ENCODE measurements at places on chromosomes 4 and X.
A peak's percentile ranks its signal among the peaks of the same experiment; 100 is the strongest.

DNA sequence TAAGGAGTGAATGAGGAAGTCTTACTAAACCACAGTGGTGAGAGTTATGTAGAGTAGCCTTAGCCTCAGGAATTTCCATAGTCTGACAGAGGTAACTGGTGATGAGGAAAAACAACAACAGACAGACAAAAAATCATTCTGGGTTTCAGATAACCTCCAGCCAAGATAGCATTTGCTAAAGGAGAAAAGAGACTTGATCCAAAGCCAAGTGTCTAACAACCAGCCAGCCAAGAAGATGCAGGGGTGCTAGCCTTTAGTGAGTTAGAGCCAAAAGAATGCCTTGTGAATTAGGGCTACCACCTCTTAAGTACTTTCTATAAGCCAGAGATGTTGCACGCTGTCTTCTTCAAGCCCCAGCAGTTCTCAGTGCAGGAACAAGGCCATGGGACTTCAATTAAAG, 478.0 kb upstream of the CPEB2 start:
- peaks cover 2% of the 10 kb centered on the region for H3K27me3 ChIP-seq
- H3K4me1 ChIP-seq, result no peaks in the 10 kb centered on the region
- no peaks in the 10 kb centered on the region for H3K36me3 ChIP-seq
- H3K27ac ChIP-seq, result no peak overlapping the region
- no peak overlapping the region for H3K4me3 ChIP-seq

GRCh38 chr4:74794382-74795010, at the start of gene BTC:
Gene BTC, minus strand, starts transcription at chr4:74794523. Its CDS starts 198 bp downstream, at chr4:74794325.
- no peak within 1 kb of the TSS for H3K27ac ChIP-seq
- H3K36me3 ChIP-seq, result no peaks in the 10 kb centered on the region
- H3K27me3 ChIP-seq, result peaks cover 13% of the 10 kb centered on the region

GRCh38 chrX:19789376-19789775, 98.0 kb downstream of the SH3KBP1 start:
- H3K36me3 ChIP-seq, result peaks cover 6% of the 10 kb centered on the region
- no peak for DNase-seq
- no peak overlapping the region for H3K27ac ChIP-seq
- no peak overlapping the region for H3K4me3 ChIP-seq
- H3K4me1 ChIP-seq, result no peaks in the 10 kb centered on the region
- H3K27me3 ChIP-seq, result peaks cover 5% of the 10 kb centered on the region

DNA sequence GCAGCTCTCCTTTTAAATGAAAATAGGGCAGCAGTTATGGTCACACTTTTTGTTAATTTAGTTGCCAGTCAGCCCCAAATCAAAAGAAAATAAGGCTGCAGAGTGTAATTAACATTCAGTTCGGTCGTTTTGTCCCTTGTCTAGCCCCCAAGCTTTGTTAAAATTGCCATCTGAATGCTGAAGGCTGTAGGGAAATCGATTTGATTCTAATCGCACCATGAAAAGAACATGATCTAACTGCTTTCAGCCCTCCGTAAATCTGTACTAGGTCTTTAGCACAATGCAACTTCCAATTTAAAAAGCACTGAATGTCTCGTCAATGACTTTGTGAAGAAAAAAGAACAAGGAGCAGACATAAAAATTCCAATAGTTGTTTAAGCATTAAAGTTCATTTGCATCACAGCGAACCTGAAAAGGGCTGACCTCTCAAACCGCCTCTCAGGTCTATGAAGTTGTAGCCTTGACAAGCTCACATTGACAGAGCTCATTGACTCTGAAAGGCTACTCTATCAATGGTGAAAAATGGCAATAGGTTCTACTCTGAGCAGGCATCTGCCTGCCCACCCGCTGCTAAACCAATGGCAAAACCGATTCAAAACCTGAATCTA, 48.9 kb downstream of the CHIC2 start:
- H3K4me1 ChIP-seq, result peaks cover 2% of the 10 kb centered on the region
- no peaks in the 10 kb centered on the region for H3K27me3 ChIP-seq
- peaks cover 1% of the 10 kb centered on the region for H3K36me3 ChIP-seq

GRCh38 chr4:3823496-3824341, 57.5 kb downstream of the ADRA2C start:
- peaks cover 25% of the 10 kb centered on the region for H3K27me3 ChIP-seq
- no peak overlapping the region for H3K4me3 ChIP-seq
- DNase-seq, result no peak
- H3K36me3 ChIP-seq, result no peaks in the 10 kb centered on the region

GRCh38 chrX:107718156-107718621, 57.4 kb downstream of the TSC22D3 start:
- no peak overlapping the region for H3K27ac ChIP-seq
- peaks cover 13% of the 10 kb centered on the region for H3K27me3 ChIP-seq
- peaks cover 4% of the 10 kb centered on the region for H3K36me3 ChIP-seq
- peaks cover 20% of the 10 kb centered on the region for H3K4me1 ChIP-seq
- H3K4me3 ChIP-seq, result no peak overlapping the region

DNA sequence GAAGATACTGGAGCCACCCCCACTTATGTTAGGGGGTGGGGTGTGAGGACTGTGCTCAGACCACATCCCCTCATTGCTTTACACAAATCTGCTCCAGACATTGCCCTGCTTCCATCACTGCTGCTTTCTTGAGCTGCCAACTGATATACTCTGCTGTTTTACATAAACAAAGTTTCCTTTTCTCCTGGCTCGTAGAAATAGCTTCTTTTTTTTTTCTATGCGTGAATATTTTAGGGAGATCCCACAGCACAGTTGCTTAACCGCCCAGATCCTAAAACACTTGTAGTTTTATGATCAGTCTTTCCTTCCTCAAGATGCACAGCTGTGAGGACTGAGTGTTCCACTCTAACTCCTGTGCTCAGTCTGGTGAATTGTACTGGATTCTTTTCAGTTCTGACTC, 768.4 kb downstream of the PCDH18 start:
- H3K36me3 ChIP-seq, result no peaks in the 10 kb centered on the region
- H3K27ac ChIP-seq, result no peak overlapping the region
- H3K4me1 ChIP-seq, result no peaks in the 10 kb centered on the region
- no peak overlapping the region for H3K4me3 ChIP-seq
- no peak for DNase-seq

- DNase-seq, result no peak
- no peak overlapping the region for H3K4me3 ChIP-seq
- no peaks in the 10 kb centered on the region for H3K36me3 ChIP-seq
- no peak overlapping the region for H3K27ac ChIP-seq
- H3K4me1 ChIP-seq, result no peaks in the 10 kb centered on the region
Observed at GRCh38 chr4:136392576-136392975, 1139.7 kb downstream of the PCDH18 start.

GRCh38 chr4:169099771-169100180, 89.7 kb upstream of the CBR4 start:
- no peaks in the 10 kb centered on the region for H3K4me1 ChIP-seq
- no peak overlapping the region for H3K27ac ChIP-seq
- peaks cover 17% of the 10 kb centered on the region for H3K36me3 ChIP-seq
- H3K27me3 ChIP-seq, result peaks cover 2% of the 10 kb centered on the region

GRCh38 chr4:114603497-114603896, 4.9 kb downstream of the UGT8 start:
- no peak overlapping the region for H3K4me3 ChIP-seq
- no peaks in the 10 kb centered on the region for H3K27me3 ChIP-seq

GRCh38 chr4:151540728-151541388, 131.9 kb downstream of the FHIP1A start:
- H3K4me1 ChIP-seq, result peaks cover 11% of the 10 kb centered on the region
- DNase-seq, result no peak
- no peaks in the 10 kb centered on the region for H3K27me3 ChIP-seq
- H3K4me3 ChIP-seq, result no peak overlapping the region
- no peak overlapping the region for H3K27ac ChIP-seq

DNA sequence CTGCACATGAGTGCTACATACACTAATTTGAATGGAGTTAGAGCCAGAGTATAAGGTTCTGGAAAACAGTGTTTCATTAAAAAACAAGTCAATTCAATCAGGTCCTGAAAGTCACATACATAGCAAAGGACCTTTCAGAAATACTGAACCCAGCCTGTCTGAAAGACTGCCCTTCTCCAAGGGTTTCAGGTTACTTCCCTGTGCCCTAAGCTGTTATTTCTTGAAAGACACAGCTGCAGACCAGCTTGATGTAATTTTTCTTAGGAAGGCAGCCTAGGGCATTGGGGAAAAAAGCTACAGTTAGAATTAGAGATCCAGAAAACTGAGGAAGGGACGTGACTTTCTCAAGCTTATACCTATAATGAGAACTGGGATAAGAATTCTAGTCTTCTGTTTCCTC, 155.9 kb upstream of the MAOA start:
- no peaks in the 10 kb centered on the region for H3K27me3 ChIP-seq
- H3K4me3 ChIP-seq, result no peak overlapping the region
- no peak overlapping the region for H3K27ac ChIP-seq
- H3K4me1 ChIP-seq, result peaks cover 9% of the 10 kb centered on the region
- H3K36me3 ChIP-seq, result no peaks in the 10 kb centered on the region

DNA sequence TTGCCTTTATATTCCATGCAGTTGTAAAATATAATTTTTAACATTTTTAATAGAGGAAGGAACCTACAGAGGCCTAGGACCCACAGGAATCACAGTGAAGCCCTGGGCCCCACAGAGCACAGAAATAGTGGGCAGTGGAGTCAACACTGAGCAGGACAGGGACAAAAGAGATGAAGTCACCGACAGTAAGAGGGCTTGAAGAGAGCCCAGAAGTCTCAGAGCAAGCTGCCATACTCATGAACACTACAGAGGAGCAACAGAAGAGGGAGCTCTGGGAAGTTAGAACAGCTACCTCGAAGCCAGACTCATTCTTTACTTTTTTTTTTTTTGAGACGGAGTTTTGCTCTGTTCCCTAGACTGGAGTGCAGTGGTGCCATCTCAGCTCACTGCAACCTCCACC, 149.3 kb upstream of the TENM3 start:
- H3K4me3 ChIP-seq, result no peak overlapping the region
- H3K4me1 ChIP-seq, result no peaks in the 10 kb centered on the region
- no peak for DNase-seq
- no peaks in the 10 kb centered on the region for H3K27me3 ChIP-seq
- no peak overlapping the region for H3K27ac ChIP-seq
- H3K36me3 ChIP-seq, result no peaks in the 10 kb centered on the region

DNA sequence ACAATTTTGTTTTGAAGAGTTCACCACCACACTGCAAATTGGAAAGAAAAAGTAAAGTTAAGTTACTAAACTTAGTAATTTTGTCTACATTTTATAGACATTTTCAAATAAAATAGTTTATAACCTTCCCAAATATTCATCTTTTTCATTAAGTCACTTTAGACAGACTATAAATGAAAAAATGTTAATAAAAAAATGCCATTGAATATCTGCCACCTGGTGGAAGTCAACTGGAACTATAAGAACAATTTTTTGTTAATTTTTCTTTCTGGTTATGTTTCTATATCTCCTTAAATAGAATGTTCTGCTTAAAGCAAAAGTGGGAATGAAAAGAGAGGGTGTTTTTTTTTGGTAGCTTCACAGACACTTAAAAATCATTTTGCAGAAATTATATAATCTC, 534.4 kb upstream of the PCDH10 start:
- peaks cover 8% of the 10 kb centered on the region for H3K36me3 ChIP-seq
- no peak overlapping the region for H3K4me3 ChIP-seq
- no peaks in the 10 kb centered on the region for H3K27me3 ChIP-seq
- no peak for DNase-seq
- no peaks in the 10 kb centered on the region for H3K4me1 ChIP-seq

DNA sequence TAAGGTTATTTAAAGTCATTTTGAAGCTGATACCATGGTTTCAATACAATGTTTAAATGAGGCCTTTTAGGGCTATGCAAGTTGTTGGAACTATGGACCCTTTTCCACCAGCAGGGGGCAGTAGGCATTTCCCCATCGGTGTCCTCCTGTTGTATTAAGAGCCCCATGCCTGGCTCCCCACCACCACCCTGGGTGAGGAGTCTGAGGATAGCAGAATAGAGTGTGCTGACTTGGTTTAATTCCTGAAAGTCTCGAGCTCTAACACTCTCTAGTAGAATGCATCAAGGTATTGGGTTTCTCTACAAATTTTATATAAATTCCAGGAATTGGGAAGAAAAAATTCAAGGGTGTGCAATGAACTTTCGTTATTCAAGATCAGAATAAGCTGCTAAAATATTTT, 234.8 kb upstream of the JADE1 start:
- H3K4me1 ChIP-seq, result peaks cover 12% of the 10 kb centered on the region
- no peak overlapping the region for H3K27ac ChIP-seq
- no peak overlapping the region for H3K4me3 ChIP-seq

- H3K27me3 ChIP-seq, result no peaks in the 10 kb centered on the region
- H3K36me3 ChIP-seq, result no peaks in the 10 kb centered on the region
- no peak overlapping the region for H3K4me3 ChIP-seq
- no peak for DNase-seq
- no peaks in the 10 kb centered on the region for H3K4me1 ChIP-seq
Observed at GRCh38 chr4:9954468-9954867, 66.8 kb downstream of the SLC2A9 start.

- no peak for DNase-seq
- H3K4me1 ChIP-seq, result no peaks in the 10 kb centered on the region
- H3K4me3 ChIP-seq, result no peak overlapping the region
- H3K36me3 ChIP-seq, result no peaks in the 10 kb centered on the region
- no peak overlapping the region for H3K27ac ChIP-seq
Observed at GRCh38 chr4:22574880-22575279, 59.0 kb upstream of the ADGRA3 start.

DNA sequence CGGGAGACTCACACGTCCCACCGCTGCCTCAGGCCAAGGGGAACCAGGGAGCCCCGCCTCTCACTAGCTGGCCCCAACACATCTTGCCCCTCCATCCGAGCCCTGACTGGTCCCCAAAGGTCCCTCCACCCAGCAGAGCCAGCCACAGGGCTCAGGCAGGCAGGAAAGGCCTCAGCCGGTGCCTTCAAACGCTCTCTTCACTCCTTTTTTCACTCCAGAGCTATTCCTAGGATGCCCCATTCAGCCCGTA, 1.5 kb upstream of the ARHGAP4 start:
- peaks cover 12% of the 10 kb centered on the region for H3K4me1 ChIP-seq
- DNase-seq, result no peak
- peaks cover 11% of the 10 kb centered on the region for H3K36me3 ChIP-seq
- H3K27ac ChIP-seq, result peak overlapping the region; percentile 30
- peaks cover 4% of the 10 kb centered on the region for H3K27me3 ChIP-seq

DNA sequence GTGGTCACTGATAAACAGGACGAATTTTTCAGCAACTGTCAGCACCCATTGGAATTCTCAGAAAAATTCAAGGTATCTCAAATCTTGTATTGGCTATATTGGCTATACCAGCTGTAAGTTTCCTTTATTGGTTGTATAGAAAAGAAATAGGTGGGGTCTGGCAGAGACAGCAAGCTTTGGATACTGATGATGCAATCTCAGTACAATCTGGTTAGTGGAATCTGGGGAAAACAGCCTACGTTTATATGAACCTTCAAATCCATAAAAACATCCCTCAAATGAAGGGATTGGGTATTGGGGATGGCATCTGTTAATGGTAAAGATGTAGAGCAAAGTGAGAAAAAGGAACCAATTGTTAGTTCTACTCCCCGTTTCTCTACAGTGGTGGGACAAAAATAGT, 76.4 kb upstream of the MBNL3 start:
- no peak for DNase-seq
- no peak overlapping the region for H3K4me3 ChIP-seq
- H3K27ac ChIP-seq, result no peak overlapping the region
- H3K36me3 ChIP-seq, result no peaks in the 10 kb centered on the region
- peaks cover 2% of the 10 kb centered on the region for H3K27me3 ChIP-seq
- peaks cover 11% of the 10 kb centered on the region for H3K4me1 ChIP-seq

GRCh38 chrX:112888916-112889315, 48.3 kb upstream of the AMOT start:
- no peak overlapping the region for H3K4me3 ChIP-seq
- peaks cover 9% of the 10 kb centered on the region for H3K4me1 ChIP-seq
- no peaks in the 10 kb centered on the region for H3K27me3 ChIP-seq
- no peak for DNase-seq
